ENCODE measurements at places on chromosomes 6 and 20.

DNA sequence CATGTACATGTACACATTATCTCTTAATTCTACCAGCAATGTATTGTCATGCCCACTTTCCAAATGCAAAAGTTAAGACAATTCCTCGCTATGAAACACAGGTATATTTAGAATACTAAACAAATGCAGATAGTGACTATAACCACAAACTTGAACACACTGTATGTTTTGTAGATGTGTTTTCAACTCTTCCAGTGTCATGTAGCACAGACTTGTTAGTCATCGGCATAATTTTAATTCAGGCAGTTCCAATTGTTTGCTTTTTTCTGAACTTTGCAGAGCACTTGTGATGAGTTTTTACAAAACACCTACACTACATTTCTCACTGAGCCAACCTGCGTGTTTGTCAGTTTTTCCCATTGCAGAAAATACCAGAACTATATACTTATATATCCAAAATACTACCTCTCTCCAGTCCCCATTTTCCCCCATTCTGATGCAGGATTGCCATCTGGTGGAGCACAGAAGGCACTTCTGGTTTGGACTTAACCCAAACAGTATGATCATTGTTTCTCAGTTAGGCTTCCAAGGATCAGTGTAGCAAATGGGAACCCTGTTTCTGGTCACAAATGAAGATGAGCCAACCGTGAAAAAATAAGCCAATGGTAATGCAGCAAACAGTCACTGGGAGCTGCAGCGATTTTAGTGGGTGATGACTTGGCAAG is 143.4 kb downstream of the ADGRB3 start:
- DNase-seq: no peak

DNA sequence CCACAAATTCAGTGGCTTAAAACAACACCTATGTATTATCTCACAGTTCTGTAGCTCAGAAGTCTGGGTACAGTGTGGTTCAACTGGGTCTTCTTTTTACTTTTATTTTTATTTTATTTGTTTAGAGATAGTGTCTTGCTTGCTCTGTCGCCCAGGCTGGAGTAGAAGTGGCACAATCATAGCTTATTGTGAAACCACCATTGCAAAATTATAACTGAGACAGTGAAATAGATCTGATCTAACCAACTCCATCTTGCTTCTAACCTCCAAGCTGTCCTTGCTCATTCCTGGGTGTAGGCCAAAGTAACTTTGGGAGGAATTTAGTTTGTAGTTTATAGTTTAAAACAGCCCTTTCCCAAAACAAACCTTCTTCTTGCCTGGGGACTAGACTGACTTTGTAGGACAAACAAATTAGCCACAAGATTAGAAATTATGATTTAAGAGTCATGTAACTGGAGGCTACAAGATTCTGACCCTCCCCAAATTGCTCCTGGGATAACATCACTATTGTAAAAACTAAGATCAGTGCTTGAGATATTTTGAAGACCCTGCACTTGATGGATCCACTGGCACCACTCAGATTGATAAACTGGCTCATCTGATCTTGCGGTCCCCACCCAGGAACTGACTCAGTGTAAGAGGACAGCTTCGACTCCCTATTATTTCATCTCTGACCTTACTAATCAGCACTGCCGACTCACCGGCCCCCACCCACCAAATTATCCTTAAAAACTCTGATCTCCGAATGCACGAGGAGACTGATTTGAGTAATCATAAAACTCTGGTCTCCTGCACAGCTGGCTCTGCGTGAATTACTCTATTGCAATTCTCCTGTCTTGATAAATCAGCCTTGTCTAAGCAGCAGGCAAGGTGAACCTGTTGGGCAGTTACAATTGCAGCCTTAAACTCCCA is 193.4 kb upstream of the CDYL start:
- DNase-seq: no peak

DNA sequence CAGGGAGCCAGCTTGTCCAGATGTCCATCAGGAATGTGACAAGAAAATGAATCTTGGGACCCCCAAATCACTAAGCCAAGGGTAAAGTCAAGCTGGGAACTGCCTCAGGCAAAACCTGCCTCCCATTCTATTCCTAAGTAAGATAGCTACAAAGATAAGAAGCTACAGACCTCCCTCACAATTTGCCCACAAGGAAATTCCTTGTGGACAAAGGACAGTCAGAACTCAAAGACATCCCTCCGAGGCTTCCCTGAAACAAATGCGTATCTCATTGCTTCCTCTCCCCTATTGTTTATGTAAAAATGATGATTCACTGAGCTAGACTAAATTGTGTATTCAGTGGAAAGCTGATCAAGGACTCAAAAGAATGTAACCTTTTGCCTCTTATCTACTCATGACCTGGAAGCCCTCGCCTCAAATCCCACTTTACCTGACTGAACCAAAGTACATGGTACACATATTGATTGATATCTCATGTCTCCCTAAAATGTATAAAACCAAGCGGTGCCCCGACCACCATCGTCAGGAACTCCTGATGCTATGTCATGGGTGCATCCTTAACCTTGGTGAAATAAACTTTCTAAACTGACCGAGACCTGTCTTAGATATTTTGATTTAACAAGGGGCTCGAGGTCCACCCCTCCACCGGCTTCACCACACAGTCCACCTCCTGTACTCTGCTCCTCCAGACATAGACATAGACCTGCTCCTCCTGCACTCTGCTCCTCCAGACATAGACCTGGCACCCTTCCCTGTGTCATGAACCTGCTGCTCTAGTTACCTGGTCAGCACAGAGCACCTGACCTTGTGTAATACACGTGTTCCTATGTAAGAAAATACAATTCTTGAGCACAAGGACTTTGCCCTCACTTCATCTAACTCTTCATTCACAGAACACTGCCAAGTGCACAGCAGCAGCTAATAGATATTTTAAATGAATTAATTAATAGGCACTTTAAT is 81.4 kb downstream of the WDR27 start:
- DNase-seq: no peak

DNA sequence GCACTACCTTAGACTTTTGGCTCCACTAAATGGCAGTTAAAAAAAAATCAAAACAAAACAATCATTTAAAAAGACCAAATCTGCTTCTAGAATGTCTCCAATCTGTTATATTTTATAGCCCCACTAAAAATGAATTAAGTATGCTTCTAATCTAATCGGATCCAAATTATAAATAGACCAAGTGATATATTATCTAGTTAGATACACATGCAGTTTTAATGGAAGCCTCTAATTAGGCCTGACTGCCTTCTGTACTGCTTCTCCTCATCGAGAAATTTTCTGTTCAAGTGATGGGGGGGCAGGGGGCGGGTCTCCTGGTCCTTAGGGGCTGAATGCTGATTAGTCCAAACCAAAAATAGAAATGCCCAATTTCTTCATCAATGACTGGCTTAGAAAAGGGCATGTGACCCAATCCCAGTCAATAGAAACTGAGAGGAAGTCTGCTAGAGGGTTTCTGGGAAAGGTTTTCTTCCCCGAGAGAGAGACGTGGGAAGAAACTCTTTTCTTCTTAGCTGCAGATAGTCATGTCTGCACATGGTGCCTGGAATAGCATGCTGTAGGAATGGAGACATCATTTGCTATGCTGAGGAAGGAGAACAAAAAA is 6.9 kb downstream of the SESN1 start:
- DNase-seq: no peak
